Stimulated activated CD8-positive, alpha-beta memory T cell treated with anti-CD3 and anti-CD28 coated beads, Interleukin-4, amount 100 ng/mL, for 24 hours (primary cell): ENCODE measurements at places on chromosomes 1 and 21.

DNA sequence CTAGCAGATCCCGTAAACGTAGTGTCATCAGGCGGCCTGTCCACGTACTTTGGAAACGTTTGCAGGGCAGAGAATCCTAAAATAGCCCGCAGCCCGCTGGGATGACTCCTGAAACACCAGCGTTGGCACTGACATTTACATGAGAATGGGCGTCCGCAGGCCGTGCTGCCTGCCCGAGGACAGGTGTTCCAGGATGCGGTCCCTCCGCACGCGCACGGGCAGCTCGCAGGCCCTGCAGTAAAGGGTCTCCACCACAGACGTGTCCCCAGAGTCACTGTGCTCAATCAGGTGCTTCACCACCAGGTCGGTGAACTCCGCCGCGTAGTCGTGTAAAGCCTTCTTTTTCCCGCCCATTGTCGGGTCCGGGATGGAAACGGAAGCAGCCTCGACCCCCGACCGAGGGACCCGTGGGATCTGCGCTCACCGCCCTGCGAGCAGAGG, 5.8 kb upstream of the CCDC27 start:
- no peak for DNase-seq

DNA sequence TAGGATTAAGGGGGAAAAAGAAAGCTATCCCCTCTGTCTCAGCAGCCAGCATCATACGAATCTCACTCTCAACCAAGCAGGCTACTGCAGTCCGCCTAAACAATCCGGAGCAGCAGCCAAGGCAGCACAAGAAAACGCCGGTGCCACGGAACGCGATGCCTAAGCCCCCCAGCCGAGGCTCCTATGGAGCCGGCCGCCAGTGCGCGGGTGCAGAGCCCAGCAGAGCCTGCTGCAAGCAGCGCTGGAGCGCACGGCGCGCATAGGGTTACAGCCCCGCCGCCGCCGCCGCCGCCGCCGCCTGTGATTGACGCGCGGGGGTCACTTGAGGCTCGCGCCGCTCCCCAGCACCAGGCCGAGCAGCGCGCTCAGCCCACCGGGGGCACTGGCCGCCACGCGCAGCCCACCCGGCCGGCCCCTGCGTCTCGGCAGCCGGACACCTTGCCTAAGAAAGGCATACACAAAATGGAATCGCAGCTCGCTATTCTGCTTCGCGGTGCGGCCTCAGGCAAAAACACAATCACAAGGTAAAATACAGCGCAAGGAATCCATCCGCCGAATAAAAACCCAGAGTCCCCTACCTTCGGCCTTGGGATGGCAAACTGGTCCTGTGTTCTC, 780 bp downstream of the HIVEP3 start:
- no peak for DNase-seq

GRCh38 chr21:31905503-31906451, 33.0 kb downstream of the HUNK start:
- no peak for DNase-seq

DNA sequence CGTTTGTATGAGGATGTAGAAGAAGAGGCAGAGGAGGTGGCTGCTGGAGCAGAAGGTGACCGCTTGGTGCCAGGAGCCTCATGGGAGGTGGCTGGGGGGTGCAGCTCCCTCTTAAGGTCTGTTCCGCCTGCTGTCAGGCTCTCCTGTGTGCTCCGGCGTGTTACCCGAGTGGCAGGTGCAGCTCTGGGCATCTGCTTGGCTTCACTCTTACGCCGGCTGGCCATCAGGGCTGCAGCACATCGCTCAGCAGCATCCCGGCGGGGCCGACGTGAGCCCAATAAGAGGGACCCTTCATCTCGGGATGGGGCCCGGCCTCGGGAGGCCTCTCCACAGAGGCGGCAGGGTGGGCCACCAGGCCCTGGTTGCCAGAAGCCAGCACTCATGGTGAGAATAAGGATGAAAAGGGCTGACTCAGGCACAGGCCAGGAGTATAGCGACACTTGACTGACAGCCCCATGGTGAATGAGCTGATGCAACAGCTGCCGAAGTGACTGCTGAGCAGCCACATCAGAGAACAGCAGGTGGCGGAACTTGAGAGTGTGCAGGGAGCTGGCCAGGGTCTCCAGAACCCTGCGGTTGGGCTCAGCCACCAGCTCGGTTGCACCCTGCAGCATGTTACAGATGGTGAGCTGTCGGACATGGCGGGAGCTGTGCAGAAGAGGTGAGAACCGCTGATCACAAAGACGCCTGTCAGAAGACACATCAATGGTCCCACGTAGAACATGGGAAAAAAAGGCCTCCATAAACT, 17.5 kb downstream of the LRRC41 start:
- peak; percentile 7 for DNase-seq

DNA sequence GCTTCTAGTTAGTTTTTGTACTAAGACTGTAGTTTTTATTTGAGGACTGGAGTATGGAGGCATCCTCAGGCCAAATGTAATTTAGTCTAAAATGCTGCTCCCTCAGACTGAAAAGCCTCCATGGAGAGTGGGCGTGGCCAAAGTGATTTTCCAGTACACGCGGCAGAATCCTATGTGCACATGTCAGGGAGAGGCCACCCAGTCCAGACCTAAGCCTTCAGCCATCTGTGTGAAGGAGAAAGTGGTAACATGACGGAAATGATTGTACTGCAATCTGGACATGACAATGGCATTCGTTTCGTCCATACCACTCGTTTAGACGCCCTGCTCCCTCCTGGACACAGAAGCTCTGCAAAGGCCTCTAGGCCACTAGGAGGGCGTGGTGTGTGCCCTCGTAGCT, 56.2 kb downstream of the PCP4 start:
- no peak for DNase-seq

DNA sequence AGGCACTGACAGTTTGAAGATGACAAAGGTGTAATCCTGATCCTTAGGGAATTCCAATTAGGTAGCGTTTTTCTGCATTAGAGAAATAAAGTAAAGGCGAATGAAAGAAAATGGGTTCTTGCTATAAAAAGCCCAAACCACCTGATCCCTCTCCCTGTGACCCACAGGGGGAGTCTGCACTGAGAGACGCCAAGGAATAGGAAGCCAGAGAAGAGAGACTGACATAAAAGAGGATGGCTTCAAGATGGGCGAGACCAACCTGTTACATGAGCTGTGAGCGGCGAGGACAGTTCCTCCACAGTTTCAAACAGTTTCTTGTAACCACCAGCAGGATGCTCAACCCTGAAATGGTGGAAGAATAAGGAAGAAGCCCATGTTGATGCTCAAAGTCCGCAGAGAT, 1.4 kb downstream of the RPE65 start:
- DNase-seq = no peak

DNA sequence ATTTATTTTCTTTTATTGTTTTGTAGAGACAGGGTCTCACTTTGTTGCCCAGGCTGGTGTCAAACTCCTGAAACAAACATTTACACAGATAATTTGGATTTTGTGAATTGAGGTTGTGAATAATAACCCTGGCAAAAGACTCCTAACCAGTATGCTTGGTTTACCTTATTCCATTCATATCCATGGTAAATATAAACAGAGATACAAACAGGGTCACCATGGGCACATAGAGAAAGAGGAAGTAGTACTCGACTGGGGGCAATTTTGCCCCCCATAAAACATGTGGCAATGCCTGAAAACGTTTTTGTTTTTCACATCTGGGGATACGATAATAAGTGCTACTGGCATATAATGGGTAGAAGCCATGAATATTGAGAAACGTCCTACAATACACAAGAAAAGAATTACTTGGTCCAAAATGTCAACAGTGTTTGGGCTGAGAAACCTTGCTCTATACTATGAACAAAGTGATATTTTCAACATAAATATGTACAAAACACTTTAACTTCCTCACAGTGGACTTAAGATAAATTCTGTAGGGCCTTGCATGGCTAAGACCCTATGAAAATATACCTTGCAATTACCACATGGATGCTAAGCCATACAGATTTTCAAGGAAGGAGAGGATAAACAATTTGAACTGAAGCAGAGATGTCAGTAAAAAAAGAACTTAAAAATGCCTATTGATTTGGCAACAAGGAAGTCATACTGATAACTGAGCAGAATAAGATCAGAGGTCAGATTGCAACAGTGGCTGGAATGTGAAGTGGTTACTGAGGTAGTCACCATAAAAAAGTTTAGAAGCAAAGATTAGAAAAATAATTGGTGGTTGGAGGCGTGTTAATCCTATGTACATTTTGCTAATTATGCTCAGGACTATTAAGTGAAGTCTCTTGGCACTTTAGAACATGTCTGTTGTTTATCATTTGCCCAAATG, 27.4 kb upstream of the ASPM start:
- DNase-seq = no peak

GRCh38 chr1:207316141-207316540, 5.3 kb upstream of the CD55 start:
- DNase-seq = no peak

- no peak for DNase-seq
Observed at GRCh38 chr1:30879126-30879786, 29.3 kb downstream of the SDC3 start.

DNA sequence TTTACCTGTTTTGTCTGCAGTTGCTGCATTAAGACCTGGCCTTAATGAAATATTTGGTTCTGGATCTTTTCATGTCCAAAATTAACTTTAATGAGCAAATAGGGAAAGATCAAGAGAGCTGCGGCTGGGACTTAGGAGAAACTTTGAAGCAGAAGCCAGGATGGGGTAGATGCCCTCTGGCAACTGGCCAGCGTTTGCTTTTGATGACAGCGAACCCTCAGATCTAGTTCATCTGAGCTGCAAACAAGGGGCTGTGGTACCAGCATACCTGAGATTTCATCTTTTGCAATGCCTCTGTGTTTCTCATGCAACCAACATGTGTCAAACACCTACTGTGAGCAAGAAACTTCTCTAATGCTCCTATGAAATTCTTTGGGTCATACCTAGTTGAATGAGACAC, 13.0 kb upstream of the TEDDM1 start:
- DNase-seq = no peak

GRCh38 chr1:174963529-174964125, 36.1 kb upstream of the CACYBP start:
- DNase-seq = no peak

GRCh38 chr1:22188436-22188835, 45.5 kb upstream of the WNT4 start:
- no peak for DNase-seq

DNA sequence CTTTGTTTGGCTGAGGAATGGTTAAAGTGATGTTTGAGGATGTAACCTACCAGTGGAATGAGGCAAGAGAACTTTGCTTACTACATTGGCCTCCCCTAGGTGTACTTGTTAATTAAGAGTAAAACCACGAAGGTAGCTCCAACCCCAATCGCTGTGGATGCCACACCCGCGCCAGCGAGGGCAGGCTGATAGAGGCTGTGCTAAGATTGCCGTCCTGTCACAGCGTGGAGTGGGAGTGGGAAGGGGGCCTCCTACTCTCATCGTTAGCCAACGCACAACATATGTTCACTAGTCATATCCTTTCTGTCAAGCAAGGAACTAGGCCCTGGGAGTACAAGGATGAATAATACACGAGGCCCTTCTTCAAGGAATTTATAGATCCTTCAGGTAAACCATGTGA, 99.6 kb downstream of the RUNX1 start:
- no peak for DNase-seq

GRCh38 chr1:56376188-56376984, 203.0 kb downstream of the PLPP3 start:
- no peak for DNase-seq

DNA sequence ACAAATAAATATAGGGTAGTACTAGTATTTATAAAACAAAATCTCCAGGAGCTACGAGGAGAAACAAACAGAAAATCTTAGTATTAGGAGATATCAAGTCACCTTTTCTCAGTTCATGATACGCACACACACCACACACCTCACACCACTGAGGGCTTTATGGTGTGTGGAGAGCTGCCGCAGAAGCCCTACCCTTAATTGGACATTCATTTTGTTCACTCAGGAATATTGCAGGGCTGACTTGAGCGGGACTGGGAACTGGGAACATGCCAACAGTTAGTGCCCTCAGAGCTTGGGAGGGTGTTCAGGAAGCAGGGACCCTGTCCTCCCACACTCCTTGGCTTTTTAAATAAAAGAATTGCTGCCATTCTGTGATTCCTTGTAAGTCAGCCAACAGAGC, 386.8 kb downstream of the RYR2 start:
- DNase-seq = no peak

DNA sequence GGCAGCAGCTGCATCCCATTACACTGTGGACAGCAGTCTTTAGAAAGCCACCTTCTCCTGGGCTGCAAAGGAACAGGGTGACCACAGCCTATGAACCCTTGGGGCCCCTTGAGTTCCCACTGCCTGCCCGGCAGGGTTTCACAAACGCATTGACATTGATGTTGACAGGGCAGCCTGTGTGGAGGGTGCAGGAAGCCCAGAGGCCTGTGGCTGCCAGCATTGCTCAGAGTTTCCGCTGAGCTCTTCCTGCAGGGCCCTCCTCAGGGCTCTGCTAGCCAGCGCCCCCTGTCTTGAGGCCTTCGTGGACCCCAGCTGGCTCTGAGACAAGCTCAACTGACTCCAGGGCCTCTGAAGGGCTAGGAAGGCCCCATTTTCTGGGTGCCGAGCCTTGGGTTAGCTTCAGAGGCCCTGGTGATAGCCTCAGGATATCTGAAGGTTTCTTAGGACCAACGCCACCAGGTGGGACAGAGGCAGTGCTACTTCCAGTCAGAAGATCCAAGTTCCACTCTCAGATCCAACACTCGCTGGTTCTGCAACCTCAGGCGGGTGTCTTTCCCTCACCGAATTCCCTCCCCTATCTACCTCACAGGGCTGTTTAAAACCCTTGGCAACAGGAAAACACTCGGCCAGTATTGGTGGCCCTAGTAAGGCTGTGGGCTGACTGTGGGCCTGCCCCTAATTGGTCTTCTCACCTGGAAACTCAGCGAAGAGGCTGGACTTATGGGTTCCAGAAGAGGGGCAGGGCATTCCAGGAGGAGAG, 27.2 kb upstream of the EPS8L3 start:
- DNase-seq = peak; percentile 69
